Stimulated activated CD8-positive, alpha-beta memory T cell treated with anti-CD3 and anti-CD28 coated beads, Interleukin-2, amount 100 ng/mL, for 48 hours (primary cell): ENCODE measurements at places on chromosomes 4 and X.

GRCh38 chr4:100359441-100359840, 158.4 kb downstream of the EMCN start:
- DNase-seq: no peak

GRCh38 chrX:148917441-148917840, 417.0 kb downstream of the AFF2 start:
- DNase-seq: no peak

DNA sequence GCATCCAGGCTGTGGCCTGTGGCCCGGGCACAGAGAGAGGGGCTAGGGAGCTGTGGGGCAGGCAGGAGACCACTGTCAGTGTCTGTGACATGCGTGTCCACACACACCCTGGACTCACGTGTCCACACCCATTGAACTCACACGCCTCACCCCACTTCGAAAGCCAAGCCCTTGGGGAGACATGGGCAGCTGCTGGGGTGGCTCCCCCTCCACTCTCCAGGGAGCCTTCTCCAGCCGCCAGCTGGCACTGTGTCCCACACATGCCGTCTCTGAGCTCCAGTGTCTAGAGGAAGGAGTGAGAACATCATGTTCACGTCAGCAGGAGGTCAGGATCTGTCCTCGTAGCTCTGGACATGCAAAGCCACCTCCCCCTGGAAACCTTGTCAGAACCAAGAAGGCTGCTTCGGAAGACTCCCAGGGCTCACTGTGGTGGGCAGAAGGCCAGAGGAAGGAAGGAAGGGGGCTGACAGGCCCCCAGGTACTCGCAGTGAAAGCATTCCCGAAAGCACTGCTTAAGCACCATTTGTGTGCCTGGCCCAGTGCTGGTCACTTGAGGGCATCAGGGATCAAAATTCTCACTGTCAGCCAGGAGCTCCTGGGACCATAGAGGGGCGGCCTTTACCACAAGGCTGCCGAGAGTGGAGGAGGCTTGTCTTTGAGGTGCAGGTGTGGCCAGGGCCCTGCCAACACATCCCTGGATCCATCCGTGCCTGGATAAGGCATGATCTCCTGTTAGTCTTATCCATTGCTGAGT, 61.4 kb downstream of the HTRA3 start:
- no peak for DNase-seq

DNA sequence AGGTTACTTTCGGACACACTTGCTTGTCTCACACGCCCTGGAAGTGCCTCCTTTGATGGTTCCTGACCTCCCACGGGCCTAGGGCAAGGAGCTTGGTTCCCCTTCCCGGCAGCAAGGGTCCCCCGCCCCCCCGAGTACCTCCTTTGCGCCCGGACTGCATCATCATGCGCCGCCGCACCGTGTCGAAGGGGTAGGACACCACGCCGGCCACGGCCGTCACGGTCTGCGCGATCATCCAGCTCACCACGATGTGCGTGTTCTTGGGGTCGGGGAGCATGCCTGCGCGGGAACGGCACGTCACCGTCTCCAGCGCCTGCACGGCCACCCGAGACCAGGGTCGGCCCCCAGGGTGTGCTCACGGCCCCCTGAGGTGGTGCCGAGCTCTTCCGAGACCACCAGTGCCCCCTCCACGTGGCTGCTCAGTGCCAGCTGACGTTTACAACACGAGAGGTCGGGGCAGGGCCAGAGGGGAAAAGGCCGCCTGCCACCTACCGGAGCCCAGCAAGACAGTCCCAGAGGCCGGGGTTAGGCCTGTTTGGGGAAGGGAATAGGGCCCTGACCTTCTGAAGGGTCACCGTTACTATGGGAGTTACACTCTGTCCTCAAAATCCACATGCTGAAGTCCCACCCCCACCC, 4.7 kb downstream of the SLC25A6 start:
- DNase-seq: no peak

GRCh38 chr4:176066757-176067156, 1.1 kb downstream of the WDR17 start:
- no peak for DNase-seq

DNA sequence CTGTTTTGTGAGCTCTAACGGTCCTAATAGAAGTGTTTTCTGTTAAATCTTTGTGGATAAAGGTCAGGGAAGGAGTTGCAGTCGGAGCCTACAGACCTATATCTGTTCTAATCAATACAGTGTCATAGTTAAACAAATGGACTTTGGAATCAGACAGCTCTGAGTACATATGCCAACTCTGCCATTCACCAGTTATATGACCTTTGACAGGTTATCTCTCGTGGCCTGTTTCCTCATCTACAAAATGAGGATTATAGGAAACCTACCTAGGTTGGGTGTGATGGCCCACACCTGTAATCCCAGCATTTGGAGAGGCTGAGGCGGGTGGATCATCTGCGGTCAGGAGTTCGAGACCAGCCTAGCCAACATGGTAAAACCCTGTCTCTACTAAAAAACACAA, 89.7 kb downstream of the MID1IP1 start:
- DNase-seq: no peak

- no peak for DNase-seq
These were observed 98.7 kb upstream of the SLC4A4 start for GRCh38 chr4:71240094-71240493.

GRCh38 chr4:1002131-1002630, 9.0 kb upstream of the SLC26A1 start:
- DNase-seq: no peak

GRCh38 chr4:81676537-81676936, 204.8 kb upstream of the RASGEF1B start:
- no peak for DNase-seq

DNA sequence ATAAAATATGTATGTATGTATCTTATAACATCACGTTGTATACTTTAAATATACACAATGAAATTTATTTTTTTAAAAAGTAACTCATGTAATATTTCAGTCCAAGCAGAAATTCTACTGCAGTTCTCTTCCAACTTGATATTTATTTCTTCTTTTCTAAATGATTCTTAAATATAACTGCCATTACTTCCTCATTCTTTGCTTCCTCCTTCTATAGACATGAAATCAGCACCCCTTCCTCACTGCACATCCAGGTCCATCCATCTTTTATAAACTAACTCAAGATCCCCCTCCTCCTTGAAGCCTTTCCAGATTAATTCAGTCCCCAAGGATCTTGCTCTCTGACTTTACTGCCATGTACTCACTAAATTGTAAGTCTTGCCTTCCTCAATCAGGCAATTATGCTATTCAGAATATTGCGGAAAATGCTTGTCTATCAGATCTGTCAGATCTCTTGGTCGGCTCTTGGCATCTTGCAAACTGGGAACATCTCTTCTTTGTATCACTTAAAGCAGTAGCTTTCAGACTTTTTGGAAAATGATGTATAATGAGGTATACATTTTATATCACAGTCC, 3.7 kb downstream of the GPRIN3 start:
- DNase-seq: no peak

- DNase-seq: peak; percentile 20
These were observed 2.0 kb upstream of the SPP1 start for GRCh38 chr4:87973283-87974169.

DNA sequence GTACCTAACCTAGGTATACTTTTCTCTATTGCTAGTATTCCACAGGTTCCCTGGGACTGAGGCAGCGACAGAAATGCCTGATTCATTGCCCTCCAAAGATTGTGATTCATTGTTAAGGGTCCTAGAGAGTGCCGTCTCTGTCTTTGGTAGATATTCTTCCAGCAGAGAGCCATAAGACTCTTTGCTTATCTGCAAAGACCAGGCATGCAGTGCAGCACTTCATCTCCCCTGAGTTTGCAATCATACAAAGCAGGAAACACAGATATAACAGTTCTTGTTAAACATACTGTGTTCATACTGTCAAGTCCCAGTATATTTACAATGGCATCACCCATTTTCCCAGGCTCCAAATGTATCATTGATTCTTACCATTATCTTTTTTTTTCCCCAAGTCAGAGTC, 47.7 kb downstream of the KLF8 start:
- no peak for DNase-seq

- no peak for DNase-seq
These were observed 81.6 kb downstream of the ZFX start for GRCh38 chrX:24231131-24231540.

DNA sequence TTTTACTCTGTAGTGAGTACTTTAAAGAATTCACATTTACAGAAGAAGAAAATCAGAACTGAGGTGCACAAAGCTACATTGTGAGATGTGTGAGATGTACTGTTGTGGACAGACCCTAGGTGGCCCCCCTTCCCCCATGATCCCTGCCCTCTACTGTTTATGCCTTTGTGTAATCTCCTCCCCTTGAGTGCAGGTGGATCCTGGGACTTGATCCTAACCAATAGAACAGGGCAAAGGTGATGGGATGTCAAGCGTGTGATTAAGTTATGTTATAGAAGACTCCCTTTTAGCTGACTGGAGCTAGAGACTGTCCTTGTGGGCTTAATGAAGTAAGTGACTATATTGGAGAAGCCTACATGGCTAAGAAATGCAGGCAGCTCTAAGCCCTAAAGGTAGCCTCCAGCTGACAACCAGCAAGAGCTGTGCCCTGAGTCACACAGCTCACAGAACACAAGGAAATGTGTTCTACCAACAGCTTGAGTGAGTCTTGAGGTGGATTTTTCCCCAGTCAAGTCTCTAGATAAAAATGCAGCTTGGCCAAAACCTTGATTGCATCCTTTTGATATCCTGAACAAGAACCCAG, 225.2 kb upstream of the LEF1 start:
- no peak for DNase-seq

DNA sequence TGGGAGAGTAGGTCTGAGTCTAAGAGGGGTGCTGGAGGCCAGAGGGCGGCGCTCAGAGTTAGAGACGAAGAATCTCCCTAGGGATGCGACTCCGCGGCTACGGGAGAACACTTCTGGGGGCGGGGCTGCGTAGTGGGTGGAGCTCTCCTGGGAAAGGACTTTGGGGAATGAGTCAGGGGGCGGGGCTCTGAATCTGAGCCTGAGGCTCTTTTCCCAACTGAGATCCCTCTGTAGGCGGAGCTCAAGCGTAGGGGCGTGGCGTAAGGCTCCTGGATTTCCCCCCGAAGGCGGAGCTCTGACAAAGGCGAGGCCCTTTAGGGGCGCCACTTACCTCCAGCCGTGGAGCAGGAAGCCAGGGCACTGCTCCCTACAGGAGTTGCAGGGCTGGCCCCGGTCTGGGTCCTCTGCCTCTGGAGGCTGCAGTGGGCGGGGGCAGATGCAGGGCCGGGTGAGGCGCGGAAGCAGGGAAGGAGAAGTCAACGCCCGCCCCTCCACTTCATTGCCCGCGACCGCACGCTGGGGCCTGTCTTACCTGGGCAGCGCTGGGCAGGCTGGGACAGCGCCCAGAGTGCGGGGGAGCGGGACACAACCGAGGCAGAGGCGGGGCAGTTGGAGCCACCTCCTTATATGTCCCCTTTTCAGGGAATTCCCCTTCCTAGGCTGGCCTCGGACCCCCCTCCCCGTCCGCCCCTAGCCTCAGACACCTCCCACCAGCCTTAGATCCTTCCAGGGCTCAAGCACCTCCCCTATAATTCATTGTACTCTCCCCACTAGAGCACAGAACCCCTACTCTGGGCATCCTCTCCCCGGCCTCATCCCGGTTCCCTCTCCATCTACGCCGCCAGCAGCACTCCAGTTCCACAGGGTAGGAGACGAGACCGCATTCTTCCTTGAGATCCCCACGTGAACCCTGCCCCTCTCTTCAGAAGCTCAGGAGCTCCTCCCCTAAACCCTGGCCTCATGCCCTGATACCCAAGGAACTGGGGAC, 1.6 kb downstream of the PRICKLE3 start:
- no peak for DNase-seq

- no peak for DNase-seq
These were observed 71.2 kb downstream of the JADE1 start for GRCh38 chr4:128880662-128881061.

DNA sequence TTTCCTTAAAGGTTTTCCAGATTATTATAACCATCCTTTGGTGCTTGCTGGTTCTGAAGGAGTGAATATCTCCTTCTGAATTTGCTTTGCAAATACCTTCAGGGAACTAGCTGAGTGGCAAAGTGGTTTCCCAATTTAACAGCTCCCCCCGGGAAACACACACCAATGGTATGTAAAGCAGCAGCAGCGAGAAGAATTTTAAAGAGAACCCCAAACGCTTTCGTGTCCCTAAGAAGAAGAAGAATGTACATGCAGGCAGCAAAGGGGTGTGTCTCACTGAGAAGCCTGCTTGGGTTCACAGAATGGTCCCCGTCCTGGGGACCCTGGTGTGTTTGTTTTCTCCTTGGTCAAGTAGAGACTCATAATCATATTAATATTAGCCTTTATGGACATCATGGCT, 4.2 kb upstream of the AKAP17A start:
- no peak for DNase-seq

DNA sequence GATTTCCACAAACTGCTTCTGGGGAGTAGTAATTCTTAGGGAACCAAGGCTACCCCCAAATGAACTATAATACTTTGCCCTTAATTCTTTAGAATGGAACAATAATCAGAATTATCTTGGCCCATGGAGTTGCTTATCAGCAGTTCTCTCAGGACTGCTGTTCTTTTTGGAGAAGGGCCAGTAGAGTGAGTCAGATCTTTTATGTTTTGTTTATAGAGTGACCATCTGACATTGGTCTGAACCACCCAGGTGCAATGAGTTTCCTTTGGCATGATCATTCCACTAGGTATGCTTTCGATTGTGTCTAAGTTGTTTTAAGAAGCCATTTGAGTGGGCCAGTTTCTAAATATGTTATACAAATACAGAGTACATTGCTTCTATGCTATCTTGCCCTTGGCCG, 31.8 kb downstream of the PRRG1 start:
- no peak for DNase-seq

GRCh38 chr4:58064653-58065052, 954.5 kb upstream of the IGFBP7 start:
- no peak for DNase-seq

DNA sequence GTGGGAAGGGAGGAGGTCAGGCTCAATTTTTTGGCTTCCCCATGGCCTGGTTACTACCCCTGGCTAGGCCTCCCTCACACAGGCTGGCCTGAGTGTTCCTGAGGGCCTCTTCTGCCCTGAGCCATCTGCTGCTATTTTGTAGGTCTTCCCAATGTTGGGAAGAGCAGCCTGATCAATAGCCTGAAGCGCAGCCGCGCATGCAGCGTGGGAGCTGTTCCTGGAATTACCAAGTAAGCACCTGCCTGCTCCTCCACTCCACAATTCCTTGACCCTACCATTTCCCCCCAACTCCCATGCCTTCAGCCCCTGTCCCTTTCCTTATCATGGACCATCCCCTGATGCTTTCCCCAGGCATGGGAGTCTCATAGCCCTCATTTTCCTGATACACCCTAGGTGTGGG, 20.8 kb downstream of the GNL3L start:
- DNase-seq: no peak

- no peak for DNase-seq
These were observed 12.6 kb upstream of the GBA3 start for GRCh38 chr4:22680065-22680642.

- DNase-seq: no peak
These were observed 26.3 kb upstream of the PDS5A start for GRCh38 chr4:40003986-40004385.

- DNase-seq: no peak
These were observed 204.3 kb upstream of the SLC7A11 start for GRCh38 chr4:138446456-138446855.

- no peak for DNase-seq
These were observed 461.7 kb downstream of the PCDH18 start for GRCh38 chr4:137070614-137071013.
